Esophagus muscularis mucosa (tissue), 4 donors: ENCODE measurements at places on chromosomes 2 and 18.

DNA sequence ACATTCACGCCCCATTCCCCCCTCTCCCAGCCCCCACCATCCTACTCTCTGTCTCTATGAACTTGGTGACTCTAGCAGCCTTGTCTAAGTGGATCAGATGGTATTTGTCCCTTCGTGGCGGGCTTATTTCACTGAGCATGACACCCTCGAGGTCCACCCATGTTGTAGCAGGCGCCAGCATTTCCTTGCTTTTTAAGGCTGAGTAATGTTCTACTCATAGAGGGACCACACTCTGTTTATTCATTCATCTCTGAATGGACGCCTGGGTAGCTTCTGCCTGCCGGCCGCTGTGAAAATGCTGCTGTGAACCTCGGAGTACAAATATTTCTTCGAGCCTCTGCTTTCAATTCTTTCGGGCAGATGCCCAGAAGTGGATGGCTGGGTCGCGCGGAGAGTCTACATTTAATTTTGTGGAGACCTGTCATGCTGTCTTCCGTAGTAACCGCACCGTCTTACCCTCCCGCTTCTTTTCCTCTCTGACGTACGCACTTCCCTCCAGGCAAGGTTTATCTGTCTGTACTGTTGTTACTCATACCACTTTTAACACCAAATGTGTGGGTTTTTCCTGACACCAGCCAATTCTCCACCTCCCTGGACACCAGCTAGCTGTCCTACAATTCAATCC lies 5.6 kb downstream of the CROCC2 start:
- DNase-seq: no peak

DNA sequence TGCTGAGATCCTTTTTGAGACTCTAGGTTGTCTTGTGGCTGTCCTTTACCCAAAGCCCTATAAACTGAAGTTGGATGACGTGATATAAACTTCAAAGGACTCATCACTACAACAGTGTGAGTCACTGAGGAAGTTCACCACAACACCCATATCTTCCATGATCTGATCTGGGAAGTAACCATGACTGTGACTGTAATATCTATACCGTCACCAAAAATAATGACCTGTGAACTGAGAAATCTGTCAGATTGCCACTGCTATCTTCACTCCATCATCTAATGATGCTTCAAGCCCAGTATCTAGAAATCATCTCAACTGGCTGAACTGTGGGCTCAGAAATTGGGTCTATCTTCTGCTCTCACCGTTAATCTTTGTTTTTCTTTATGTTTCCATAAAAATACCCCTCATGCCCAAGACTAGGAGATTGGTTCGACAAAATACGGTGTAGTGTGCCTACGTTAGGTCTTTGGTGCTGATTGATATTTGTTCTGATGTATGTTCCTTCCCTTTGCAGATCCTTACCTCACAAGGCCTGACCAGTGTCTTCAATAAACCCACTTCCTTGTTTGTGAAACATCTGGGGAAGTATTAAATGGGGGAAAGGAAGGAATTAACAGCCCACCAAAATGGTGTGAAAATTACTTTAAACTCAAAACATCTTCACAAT lies 78.2 kb downstream of the MYL12B start:
- DNase-seq: no peak

DNA sequence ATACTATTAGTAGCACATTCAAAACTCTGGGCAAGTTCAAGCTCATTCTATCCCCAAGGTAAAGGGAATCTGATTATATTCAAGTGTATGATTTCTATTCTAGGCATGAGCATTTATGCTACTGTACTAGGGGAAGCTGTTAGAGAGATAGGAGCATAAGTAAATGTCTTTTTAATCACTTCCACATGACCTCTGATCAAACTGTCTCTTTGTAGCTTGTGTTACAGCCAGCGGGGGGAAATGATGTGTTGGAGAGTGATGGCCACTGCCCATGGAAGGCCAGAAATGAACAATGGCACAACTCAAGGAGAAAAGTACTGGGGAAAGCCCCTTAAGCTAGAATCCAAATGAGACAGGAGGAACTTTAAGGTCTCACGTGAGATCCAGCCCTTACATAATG lies 894.9 kb upstream of the CDH2 start:
- no peak for DNase-seq

- no peak for DNase-seq
Measured at GRCh38 chr2:16630463-16630862, 35.2 kb downstream of the CYRIA start.

DNA sequence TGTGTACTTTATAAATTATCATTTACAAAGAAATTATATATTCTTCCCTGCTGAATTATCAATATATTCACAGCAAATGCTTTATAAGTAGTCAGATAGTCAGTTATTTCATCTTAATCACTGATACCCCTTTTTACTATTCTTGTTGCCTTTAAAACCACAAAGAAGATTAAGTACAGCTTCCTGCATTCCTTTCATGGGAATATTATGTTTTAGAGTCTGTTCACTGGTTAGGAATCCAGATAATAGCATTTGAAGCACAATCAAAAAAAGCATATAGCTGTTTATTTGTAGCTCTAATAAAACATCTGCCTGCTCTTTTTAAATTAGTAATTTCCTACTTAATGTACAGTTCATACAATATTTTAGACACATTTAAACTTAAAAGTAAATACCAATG lies 508.9 kb downstream of the FBXO15 start:
- DNase-seq: no peak

DNA sequence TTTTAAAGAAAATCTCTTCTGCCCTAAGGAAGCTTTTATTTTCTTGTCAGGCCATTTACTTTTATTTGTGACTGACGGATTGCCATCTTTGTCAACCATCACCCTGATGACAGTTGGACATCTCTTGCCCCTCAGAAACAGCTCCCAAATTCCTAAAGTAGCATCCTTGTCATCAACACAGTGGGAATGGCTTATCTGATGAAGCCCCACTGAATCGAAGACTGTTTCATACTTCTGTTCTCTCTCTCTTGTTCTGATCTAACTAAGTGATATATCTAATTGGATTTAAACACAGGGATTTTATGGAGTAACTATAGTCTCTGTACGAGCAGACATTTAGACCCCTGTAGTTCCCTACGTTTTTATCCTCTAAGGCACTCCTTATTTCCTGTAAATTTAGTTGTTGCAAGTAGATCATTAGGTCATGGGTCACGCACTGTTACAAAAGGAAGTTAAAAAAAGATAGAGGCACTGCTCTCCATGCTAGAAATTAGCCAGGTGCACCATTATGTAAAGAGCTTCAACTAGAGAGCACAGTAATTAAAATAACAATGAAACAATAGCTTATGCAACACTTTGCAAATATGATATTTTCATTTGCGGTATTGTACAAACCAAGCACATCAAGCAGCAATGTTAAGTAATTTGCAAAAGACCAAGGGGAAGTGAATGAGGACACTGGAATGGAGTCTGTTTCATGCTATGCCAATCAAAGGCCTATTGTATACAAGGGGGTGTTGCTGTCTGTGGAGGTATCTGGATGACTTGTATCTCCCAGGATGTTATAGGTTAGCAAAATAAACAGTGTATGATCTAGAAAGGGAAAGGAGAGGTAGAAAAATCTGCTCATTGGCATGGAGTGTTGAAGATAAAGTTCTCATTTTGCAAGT lies 284.7 kb downstream of the LRRTM1 start:
- DNase-seq: no peak

GRCh38 chr18:42261731-42262130 lies 306.7 kb downstream of the PIK3C3 start:
- no peak for DNase-seq

DNA sequence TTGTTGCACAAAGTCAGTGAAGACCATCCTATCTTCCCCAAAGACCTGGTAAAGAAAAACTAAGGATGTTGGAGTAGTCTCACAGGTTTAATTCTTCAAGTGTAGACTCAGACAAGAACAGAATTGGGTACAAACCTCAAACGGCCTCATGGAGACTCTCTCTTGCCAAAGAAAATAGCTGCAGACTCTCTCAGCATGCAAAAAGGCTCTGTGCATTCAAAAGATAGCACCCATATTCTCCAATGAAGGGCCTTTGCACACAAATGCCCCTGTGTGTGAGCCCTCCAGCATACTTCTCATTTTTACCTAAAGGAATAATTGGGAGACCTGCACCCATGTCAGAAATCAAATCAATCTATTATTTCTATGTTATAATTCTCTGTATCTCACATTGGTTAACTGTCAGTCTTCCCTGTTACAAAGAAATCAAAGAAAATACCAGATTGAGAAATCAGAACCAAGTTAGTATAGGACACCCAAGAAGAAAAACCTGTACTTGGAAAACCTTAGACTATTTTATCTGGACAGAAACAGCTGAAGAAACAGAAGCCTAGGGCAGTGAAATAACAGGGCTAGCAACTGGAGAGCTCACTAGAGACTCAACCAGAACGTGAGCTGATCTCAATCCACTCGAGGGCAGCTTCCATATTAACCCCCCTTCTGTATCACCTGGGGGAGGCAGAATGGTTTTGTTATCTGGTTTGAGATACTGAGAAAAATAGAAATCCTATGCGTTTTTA lies 134.7 kb upstream of the DNAJC10 start:
- DNase-seq: no peak

GRCh38 chr2:48558456-48558855 lies 28.5 kb downstream of the STON1 start:
- no peak for DNase-seq

DNA sequence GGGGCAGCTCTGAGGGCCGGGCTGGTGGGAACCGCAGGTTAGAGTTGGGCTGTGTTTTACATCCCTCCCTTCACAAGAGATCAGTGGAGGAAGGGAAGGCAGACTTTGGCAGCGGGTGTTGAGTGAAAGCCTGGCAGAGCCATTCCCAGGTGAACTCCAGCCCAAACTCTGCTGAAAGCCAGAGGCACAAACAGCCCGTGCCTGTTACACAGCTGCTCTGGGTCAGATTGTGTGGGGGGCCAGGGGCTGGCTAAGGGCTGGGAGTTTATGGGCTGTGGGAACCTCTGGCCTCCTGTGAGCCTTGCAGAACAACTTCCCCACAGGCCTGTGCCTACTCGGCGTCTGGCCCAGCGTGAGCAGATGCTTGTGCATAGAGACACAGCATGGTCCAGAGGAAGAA lies 286.8 kb downstream of the CLIP4 start:
- DNase-seq: no peak

GRCh38 chr2:238848976-238849853 lies 1.3 kb downstream of the TWIST2 start:
- DNase-seq: peak; percentile 88

- no peak for DNase-seq
Measured at GRCh38 chr2:160261732-160262131, 61.7 kb upstream of the ITGB6 start.

DNA sequence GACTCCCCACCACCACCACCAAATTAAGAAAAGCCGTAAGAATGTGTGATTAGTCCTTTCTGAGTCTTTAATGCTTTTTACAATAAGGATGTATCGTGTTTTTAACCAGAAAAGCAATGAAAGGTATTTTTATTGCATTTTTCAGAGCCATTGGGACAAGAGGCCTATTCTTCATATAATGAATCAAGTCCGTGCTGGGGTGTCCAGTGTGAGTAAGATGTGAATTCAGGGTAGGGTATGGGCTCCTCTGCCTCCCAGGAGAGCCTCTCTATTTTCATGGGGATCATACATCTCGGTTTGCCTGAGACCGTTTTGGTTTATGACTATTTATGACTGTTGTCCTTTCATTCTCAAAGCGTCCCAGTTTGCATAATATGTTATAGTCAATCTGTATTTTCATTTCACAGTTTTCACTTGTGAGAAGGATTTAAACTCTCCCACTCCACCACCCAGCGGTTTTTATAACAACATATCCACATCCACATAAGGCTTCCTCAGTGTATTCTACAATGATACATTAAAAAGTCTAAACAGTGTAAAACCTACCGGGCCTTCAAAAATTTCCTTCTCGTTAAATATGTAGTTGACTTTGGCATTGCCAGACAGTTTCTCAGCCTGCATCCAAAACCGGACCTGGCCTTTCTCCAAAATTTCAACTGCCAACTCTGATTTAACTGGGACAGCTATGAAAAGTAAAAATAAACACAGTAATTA lies 80.8 kb upstream of the LPIN2 start:
- DNase-seq: peak; percentile 83

GRCh38 chr2:211093743-211094303 lies 537.4 kb downstream of the CPS1 start:
- no peak for DNase-seq

- DNase-seq: no peak
Measured at GRCh38 chr2:172560721-172561120, 4.8 kb downstream of the PDK1 start.

DNA sequence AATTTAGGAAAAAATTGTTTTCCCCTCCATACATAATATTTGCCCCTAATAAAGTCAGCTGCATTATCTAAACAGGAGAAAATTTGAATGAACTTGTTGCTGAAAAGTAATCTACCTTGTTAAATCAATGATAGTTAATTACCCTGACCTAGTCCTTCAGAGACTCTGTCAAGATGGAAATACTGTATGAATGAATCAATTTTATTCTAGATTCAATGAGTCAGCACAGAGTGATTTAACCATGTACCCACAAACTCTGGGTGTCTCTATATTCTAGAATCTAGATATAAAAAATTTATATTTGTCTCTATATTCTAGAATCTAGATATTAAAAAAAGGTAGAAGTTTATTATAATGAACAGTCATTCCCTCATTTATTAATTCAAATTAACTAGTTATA lies 36.2 kb downstream of the NDUFAF7 start:
- no peak for DNase-seq

DNA sequence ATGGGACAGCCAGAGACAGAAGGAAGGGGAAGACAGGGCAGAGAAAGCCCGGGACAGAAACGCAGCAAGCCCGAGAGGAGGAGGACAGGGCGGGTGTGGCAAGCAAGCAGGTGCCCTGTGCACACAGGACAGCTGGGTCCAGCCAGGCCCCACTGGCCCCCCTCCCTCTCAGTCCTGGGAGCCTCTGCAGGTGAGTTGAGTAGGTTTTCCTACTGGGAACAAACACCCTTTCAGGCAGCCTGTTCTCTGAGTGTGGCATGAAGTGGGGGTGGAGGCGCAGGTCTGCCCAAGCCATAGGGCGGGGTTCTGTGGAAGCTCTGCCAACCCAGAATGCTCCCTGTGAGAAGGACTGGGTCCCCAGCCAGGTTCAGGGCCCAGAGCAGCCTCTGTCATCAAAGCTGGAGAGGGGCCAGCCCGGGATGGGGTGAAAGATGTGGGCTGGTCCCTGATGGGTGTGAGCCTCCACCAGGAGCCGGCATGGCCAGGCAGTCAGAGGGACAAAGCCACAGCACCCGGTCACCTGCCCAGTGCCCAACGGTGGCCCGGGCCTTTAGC lies 129.4 kb downstream of the TFCP2L1 start:
- no peak for DNase-seq

GRCh38 chr2:42048299-42049220 lies 739 bp downstream of the PKDCC start:
- DNase-seq: no peak

DNA sequence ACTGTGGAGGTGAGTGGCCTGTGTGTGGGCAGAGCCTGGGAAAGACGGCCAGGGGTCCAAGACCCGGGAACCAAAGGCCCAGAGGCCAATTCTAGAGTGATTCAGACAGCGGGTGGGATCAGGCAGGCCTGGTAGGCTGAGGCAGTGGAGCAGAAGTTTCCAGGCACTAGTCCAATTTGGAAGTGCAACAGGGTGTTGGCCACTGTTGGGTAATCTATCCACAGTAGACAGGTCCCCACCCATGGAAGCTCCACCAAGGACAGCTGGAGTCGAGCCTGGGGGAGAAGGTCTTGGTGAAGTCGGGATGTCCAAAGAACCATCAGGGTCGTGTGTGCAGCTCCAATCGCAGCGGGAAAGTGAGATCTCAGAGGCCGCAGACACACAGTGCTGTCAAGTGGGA lies 125.8 kb upstream of the COPS8 start:
- no peak for DNase-seq

GRCh38 chr2:187900021-187900420 lies 345.8 kb upstream of the TFPI start:
- no peak for DNase-seq

GRCh38 chr2:80335411-80335810 lies 30.9 kb upstream of the LRRTM1 start:
- no peak for DNase-seq

- no peak for DNase-seq
Measured at GRCh38 chr2:202249521-202250253, 11.3 kb upstream of the SUMO1 start.
